ENCODE measurements at places on chromosomes 13 and 19. TPM values are rescaled to one million over a fixed set of nuclear protein-coding genes. Genes with fewer than 3 reads are reported as not detected.

GRCh38 chr13:35887115-35887666 lies 244.0 kb downstream of the DCLK1 start:
- DNase-seq = no peak

- no peak for DNase-seq
Measured at GRCh38 chr19:56839652-56840450, 675 bp downstream of the PEG3 start.

DNA sequence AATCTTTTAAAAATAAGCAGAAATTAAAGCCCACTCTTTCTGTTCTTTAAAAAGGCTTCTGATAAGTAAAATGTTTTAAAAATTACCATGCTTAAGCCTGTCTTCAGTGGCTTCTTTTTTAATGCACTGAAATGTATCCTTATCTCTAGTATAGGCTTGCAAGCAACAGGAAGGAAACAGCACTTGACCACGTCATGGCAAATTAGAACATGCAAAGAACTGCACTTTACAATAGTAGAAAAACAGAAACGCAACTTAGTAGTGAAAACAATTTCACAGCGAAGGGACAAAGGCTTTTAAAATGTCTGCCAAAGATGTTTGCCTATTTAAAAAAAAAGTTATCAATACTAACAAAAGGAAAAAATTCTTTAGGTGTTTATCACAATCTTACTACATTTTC lies 36.3 kb downstream of the ELF1 start:
- DNase-seq = no peak

- DNase-seq = no peak
Measured at GRCh38 chr13:81659984-81660383, 1319.1 kb upstream of the SPRY2 start.

DNA sequence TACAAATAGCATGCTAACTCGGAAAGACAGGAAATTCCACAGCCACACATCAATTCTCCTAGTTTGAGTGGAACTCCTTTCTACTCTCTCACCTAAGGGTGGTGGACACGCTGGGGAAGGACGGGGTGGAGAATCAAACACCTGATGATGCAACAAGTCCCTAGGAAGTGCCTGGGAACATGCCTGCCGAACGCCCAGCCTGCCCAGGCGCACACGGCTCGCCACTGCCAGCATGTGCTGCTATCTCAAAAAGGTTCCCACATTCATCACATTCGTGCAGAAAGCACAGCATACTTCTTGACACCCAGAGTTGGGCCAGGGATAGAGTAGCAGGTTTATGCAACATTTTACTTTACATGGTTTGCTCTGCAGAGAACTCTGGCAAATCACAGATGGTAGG lies 164.6 kb downstream of the ABCC4 start:
- no peak for DNase-seq

GRCh38 chr19:58392945-58393724 lies 2.3 kb upstream of the RNF225 start:
- no peak for DNase-seq

PRODH2 gene
- not detected for total RNA-seq

SPART gene
- 70.6 TPM for total RNA-seq
